ENCODE measurements at places on chromosomes 12 and 14. TPM values are rescaled to one million over a fixed set of nuclear protein-coding genes. Genes with fewer than 3 reads are reported as not detected.

The ISM2 gene
- under 0.01 TPM for total RNA-seq

The DBX2 gene
- total RNA-seq, result not detected

GRCh38 chr14:74207943-74208342, 31.3 kb upstream of the VSX2 start:
- no peak for DNase-seq

- no peak for DNase-seq
These were observed 16.3 kb downstream of the ASB2 start for GRCh38 chr14:93960108-93960475.

- DNase-seq, result no peak
These were observed 24.2 kb downstream of the ACACB start for GRCh38 chr12:109140560-109140959.

The AICDA gene
- not detected for total RNA-seq

The PGF gene
- 0.86 TPM for total RNA-seq

GRCh38 chr12:93453633-93454032, 11.9 kb upstream of the UBE2N start:
- DNase-seq, result no peak

DNA sequence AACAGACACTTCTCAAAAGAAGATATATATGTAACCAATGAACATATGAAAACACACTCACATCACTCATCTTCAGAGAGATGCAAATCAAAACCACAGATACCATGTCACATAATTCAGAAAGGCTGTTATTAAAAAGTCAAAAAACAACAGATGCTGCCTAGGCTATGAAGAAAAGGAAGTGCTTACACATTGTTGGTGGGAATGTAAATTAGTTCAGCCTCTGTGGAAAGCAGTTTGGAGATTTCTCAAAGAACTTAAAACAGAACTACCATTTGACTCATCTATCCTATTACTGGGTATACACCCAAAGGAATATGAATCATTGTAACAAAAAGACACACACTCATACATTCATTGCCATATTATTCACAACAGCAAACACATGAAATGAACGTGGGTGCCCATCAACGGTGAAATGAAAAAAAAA, 35.1 kb downstream of the EIF2S3B start:
- no peak for DNase-seq
